NCI-H69 (cell line): ENCODE measurements at places on chromosomes 3 and 15.

GRCh38 chr3:182722907-182723306 lies 70.4 kb upstream of the ATP11B start:
- DNase-seq, result no peak

GRCh38 chr3:190593075-190593474 lies 79.2 kb downstream of the IL1RAP start:
- no peak for DNase-seq

- no peak for DNase-seq
Observed at GRCh38 chr3:4821975-4822374, 157.3 kb upstream of the BHLHE40 start.

- DNase-seq, result no peak
Observed at GRCh38 chr15:99158626-99159412, 53.9 kb downstream of the SYNM start.

DNA sequence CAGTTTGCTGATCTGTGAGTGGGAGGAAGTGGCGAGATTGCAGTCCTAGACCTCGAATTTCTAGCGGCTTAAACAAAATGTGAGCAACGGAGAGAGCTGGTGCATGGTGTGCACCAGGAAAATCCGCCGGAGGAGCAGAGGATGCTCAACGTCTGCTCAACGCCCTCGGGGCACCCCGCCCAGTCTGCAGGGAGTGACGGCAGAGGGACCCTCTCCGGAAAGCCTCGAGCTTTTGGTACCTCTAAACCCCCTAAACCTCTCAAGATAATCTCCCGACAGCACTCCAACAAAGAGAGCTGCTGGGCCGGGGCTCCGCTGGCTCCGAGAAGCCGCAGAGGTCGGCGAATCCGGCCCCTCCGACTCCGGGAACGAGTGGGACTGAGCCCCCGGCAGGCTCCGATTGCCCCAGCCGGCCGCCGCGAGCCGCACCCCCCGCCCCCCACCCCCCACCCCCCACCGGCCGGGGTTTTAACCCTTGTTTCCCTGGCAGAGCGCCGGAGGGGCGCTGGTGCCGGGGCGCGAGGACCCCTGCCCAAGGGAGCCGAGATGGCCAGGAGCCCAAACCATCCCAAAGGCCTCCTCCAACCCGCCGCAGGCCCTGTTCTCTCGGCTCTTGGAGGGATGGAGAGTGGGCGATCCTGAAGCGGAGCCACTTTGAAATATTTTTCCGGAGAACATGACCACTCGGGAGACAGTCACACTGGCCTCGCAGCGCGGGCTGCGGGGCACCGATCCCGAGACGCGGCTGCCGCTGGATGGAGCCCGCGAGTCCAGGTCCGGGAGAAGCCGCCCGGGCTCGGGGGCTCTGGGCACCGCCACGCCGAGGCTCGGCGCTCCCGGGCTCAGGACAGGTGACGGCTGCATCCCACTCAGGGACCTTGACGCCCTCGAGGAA lies 1.5 kb downstream of the MEGF11 start:
- DNase-seq, result peak; percentile 89

GRCh38 chr15:94478763-94479162 lies 247.4 kb downstream of the MCTP2 start:
- peak; percentile 96 for DNase-seq

- no peak for DNase-seq
Observed at GRCh38 chr15:36422631-36423030, 156.8 kb upstream of the CDIN1 start.

- DNase-seq, result no peak
Observed at GRCh38 chr3:152830245-152830644, 4.7 kb upstream of the P2RY1 start.

DNA sequence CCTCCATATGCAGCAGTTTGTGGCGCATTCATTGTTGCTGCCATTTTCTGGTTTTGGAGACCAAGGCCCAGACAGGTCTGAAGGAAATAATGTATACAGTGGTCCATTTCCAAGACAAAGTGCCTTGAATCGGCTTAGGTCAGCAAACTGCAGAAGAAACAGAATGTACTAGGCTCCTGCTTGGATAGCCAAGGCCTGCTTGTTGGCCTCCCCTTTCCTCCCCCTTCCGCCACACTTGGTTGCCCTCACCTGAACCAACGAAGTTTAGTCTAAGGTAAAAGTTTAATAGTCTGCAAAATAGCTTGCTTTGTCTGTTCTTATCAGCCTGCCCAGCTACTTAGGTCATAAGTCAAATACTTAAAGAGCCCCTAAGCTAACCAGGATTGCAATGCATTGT lies 12.0 kb upstream of the RTP3 start:
- DNase-seq, result no peak

DNA sequence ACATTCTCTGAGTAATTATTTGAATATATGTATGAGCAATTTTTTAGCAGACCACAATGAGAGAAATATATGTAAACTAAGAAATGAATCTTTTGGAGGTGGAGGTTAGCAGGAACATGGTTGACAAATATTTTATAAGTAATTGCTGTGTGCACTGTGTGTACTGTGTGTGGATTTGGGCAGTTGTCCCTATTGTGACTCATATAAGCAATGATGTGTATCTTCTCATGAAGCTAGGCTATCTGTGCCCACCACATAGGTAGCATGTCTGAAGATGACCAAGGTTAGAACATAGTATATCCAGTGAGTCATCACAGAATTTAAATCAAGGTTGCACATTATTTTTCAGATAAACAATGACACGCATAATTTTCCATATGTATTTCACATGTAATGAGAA lies 713.9 kb upstream of the GBE1 start:
- DNase-seq, result no peak

- DNase-seq, result peak; percentile 70
Observed at GRCh38 chr3:101574388-101575112, 570 bp downstream of the PCNP start.

- no peak for DNase-seq
Observed at GRCh38 chr3:179309225-179310078, 13.4 kb upstream of the ZNF639 start.
